ENCODE measurements at places on chromosomes 16 and 17.

DNA sequence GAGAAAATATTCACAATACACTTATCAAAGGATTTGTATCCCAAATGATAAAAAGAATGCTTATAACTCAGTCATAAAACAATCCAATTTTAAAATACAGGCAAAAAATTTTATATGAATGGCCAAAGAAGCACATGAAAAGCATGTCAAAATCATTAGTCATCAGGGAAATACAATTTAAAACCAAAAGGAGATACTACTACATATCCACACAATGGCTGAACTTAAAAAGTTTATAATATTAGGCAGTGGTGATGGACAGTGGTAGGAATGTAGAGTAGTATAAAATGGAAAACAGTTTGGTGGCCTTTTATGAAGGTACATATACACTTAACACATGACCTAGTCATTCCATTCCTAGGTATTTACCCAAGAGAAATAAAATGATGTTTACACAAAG is 12.2 kb downstream of the CMC2 start:
- DNase-seq = no peak

GRCh38 chr16:848510-849253 is 48.1 kb upstream of the GNG13 start:
- no peak for DNase-seq

DNA sequence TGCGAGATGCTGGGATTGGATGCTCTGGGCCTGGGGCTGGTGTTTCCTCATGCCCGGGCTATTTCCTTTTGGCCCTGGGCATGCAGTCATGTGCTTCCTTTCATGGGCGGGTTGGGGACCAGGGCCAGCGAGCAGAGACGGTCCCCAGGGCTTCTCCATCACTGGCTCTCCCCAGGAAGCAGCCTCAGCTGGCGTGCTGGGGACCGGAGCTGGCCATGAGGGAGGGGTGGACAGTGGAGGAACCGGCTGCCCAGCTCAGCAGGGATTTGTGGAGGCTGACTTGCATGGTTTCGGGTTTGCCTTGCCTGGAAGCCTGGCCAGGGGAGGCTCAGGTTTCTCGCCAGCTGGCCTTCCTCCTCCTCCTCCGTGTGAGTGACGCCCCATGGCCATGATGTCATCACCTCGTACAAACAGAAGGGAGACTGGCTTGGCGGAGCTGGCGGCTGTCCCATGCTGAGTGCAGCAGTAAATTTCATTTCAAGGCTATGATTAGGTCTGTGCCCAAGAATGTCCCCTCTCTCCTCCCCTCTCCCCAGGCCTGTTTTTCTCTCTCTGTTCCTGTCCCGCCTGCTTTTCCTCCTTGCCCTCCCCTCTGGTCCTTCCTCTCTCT is 8.9 kb upstream of the TIMP2 start:
- peak; percentile 42 for DNase-seq

DNA sequence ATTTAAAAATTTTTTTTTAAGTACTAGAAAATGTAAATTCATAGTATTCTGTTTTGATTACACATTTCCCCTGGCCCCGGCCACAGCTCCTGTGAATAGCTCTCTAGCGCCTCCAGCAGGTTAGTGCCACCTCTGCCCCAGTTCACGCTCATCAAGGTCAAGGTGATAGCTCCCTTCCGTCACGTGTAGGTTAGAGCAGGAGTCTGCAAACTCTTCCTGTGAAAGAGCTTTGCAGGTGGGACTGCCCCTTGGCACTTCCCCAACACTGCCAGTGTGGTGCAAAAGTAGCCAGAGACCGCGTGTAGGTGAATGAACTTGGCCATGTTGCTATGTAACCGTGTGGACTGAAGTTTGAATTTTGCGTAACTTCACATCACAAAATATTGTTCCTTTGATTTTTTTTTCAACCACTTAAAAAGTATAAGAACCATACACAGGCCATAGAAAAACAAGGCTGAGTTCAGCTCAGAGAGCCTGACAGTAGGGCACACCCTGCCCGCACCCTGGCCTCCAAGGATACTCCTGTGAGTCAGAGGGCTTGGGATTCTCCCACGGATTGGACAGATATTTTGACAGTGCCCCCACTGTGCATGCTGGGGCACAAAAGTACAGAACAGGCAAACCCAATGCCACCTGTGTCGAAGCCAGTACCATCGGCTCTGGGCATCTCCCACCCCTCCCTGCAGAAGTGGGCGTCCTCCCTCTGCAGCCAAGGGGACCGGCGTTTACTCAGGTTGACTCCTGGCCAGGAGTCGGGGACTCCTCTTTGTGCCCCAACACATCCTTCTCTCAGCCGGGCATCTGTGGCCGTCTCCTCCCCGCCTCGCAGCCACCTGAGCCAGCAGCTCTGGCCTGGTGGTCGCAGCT is 92.0 kb upstream of the CHMP6 start:
- DNase-seq = no peak

DNA sequence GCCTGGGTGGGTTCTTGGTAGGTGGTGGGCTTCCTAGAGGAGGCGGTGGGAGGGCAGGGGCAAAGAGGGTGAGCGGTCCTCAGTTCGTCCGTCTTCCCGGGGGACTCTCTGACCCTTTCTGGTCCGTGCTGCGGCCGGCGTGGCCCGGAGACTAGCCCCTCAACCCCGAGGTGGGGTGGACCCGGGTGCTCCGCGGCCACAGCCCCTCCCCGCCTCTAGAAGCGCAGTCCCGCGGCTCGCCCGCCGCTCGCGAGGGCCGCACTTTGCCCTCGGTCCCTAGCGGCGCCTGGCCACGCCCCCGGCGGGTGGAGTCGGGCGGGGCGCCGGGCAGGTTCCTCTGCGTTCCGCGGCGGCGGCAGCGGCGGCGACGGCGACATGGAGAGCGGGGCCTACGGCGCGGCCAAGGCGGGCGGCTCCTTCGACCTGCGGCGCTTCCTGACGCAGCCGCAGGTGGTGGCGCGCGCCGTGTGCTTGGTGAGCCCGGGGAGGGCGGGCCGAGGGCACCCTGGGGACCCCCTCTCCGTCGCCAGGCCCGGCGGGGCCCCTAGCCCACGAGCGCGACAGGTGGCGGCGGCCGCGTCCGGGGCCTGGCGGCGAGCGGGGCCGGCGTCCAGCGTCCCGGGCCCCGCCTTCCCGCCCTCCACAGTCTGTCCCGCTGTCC is at the start of gene SYNGR2:
SYNGR2 (plus strand) TSS at position 340 of the 661 bp plus-strand sequence; CDS start at position 376, 36 bp downstream.
- peak; percentile 87 for DNase-seq

- DNase-seq = no peak
These were observed 26.6 kb upstream of the GINS3 start for GRCh38 chr16:58365623-58366022.

DNA sequence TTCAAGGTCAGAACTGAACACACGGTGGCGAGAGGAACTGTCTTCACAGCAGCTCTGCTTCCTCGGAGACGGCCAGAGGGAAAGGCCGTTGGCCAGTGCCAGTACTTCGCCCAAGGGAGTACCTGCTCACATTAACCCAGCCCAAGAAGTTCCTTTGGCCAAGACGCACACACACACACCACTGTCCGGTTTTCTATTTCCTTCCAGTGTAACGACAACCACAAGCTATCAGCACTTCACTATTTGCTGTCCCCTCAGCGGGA is 744 bp upstream of the GGNBP2 start:
- DNase-seq = peak; percentile 11

GRCh38 chr17:1711804-1712203 is 1.6 kb upstream of the TLCD2 start:
- DNase-seq = no peak

GRCh38 chr16:48507886-48508285 is 102.1 kb downstream of the N4BP1 start:
- no peak for DNase-seq

DNA sequence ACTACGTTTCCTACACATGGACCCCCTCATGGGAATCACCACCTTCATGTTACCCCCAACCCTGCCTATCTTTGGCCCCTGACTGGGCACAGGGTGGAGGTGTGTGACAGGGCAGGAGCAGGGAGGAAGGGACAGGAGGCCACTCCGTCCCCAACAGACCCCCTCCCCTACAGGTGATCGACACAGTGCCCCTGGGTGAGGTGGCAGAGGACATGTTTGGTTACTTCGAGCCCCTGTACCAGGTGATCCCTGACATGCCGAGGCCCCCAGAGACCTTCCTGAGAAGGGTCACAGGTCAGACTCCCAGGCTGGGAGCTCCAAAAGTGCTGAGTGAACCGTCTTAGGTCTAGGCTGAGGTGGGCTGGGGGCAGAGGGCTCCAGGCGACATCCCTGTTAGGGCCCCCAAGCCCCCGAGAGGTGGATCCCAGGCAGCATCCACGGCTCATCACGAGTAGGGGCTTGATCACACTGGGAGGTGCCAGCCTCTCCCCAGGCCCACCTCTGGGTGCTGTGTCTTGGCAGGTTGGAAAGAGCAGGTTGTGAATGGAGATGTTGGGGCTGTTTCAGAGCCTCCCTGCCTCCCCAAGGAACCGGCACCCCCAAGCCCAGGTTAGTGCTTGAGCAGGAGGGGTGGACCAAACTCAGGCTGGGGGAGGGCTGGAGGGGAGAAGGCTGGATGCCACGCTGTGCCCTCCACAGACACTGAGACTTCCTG is 1.5 kb downstream of the ACBD4 start:
- DNase-seq = no peak

GRCh38 chr17:12839042-12839441 is 49.7 kb downstream of the ARHGAP44 start:
- no peak for DNase-seq

GRCh38 chr17:36768394-36768793 is 167.0 kb downstream of the MRM1 start:
- DNase-seq = no peak

DNA sequence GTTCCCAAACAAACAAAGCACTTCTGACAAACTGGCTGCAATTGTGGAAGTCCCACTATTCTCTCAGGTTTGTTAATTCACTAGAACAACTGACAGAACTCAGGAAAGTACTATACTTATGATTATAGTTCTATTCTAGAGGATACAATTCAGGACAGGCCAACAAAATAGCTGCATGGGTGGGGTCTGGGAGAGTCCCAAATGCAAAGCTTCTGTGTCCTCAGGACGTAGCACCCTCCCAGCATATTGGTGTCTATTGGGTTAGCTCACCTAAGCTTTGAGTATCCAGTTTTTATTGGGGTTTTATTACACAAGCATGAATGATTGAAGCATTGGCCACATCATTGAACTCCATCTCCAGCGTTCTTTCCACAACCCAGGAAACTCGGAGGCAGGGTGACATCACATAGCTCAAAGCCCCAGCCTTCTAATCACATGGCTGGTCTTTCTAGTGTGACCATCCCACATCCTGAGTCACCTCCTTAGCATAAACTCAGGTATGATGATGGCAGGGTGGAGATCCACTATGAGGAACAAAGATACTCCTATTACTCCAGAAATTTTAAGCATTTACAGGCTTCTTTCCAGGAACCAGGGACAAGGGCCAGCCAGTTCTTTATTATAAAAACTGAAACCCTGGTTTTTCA is 43.9 kb upstream of the CCNF start:
- no peak for DNase-seq

DNA sequence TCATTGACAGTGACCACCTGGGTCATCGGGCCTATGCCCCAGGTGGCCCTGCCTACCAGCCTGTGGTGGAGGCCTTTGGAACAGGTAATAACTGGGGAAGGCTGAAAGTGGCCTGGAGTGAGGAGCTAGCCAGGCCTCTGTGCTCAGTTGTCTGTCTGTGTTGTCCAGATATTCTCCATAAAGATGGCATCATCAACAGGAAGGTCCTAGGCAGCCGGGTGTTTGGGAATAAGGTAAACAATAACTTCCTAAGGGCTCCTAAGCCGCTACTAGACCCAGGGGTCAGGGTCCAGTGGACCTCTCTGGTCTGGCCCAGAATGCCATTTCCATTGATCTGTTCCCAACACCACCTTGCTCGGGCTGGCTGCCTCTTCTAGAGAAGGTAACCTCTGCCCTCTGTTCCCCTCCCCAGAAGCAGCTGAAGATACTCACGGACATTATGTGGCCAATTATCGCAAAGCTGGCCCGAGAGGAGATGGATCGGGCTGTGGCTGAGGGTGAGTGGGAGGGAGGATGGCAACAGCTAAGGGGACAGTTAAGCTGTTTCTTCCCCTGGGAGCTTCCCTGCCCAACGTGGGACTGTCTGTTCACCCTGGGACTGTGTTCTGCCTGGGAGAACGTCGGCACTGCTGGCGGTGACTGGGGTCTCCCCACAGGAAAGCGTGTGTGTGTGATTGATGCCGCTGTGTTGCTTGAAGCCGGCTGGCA is 1.9 kb upstream of the MLX start:
- DNase-seq = no peak

DNA sequence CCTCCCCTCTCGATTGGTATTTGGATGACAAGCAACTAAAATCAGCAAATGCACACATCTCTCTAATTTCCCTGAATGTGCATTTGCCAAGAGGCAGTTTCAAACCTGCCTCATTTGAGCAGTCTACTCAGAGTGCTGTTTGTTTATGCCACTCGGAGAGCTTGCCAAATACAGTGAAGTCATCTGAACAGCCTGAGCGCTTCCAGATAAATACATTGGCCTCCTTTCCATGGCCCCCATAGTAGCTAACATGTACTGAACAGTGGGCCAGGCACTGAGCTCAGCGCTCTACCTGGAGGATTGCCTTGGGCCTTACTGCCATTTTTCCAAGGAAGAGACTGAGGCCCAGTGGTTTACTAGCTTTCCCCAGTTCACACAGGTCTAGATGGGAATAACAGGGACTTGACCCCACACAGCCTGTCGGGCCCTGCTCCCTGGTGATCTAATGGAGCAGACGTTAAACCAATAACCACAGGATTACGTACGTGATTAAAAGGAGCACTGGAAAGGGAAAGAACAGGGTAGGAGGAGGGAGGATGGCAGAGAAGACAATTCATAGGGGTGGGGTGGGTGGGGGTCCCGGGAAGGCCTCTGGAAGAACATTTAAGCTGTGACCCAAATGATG is 18.7 kb upstream of the ANKRD40CL start:
- no peak for DNase-seq

- no peak for DNase-seq
These were observed 6.7 kb downstream of the CLEC16A start for GRCh38 chr16:10951026-10951425.

GRCh38 chr17:70225276-70225675 is 55.9 kb downstream of the KCNJ2 start:
- DNase-seq = no peak

DNA sequence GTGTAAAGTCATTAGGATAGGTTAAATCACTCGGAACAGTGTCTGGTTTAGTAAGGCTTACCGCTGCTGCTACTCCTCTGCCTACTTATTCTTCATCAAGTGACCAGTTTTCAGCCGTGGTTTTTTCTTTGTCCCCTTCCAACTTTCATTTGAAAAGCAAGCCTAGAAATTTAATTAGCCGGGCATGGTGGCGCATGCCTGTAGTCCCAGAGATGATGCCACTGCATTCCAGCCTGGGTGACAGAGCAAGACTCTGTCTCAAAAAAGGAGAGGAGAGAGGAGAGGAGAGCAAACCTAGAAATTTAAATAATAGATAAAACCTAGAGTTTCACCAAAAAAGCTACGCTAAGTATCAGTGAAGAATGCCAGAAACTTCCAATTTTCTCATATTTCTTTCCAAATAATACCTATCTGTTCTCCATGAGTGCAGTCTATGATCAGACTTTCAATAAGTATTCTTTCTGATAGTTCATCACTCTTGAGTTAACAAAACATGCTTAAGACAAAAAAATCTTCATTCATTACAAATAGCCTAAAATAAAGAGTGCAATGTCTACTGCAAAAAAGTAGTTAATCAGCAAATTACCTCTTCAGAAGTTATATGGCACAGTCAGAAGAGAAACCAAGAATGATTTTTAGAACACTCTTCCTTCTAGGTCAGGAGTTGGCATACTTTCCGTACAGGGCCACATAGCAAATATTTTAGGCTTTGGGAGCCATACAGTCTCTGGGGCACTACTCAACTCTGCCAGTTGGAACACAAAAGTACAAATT is 15.1 kb downstream of the ANKFY1 start:
- no peak for DNase-seq

- DNase-seq = no peak
These were observed 73.3 kb downstream of the ENGASE start for GRCh38 chr17:79147746-79148506.

All from progenitor cell of endocrine pancreas (in vitro differentiated cells).